ENCODE measurements at places on chromosomes 3 and 15.
A peak's percentile ranks its signal among the peaks of the same experiment; 100 is the strongest.

DNA sequence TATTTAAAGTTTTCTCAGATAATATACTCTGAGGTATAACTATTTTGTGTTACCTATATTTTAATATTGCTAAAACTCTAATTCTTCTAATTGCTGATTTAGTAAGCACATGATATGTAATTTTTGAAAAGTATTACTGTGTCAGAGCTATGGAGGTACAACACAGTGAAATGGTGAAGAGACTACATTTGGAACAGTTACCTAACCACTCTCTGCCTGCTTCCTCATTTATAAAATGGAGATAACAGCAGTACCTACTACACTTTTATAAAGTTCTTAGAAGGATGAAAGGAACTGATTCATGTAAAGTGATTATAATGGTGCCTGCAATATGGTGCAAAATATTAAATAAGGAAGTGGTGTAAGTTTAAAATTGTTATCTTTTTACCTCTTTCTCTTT lies 16.3 kb upstream of the NEK10 start:
- no peak for DNase-seq

- DNase-seq = no peak
Measured at GRCh38 chr3:12289524-12289923, 654 bp downstream of the PPARG start.

DNA sequence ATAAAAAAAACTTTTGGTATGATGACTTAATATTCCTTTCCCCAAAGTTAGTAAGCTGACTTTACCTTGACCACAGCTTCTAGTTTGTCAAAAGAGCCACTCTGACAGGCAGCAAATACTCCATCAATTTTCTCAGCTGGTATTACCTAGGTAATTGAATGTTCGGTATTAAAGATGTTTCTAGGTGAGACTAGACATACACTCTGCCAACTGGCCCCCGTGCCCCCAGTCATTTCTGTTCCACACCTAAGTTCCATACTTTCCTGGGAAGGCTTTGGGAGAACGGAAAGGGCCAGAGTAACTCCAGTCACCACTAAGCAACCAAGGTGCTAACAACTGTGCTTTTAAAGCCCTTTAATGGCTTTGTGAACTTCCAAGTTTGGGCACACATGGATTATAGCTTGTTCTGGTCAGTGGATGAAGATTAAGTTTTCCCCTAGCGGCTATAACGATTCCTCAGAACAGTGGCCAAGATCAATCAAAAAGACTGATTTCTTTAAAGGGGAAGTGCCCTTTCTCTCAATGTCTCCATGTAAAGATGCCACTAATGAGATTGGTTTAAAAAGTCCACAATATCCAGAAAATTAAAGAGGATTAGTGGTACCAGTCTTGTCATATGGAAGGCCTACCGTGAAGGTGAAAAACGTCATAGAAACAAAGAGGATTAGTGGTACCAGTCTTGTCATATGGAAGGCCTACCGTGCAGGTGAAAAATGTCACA lies 7.0 kb downstream of the EIF4A2 start:
- peak; percentile 61 for DNase-seq

- peak; percentile 37 for DNase-seq
Measured at GRCh38 chr15:40328751-40329150, 5.3 kb downstream of the INAFM2 start.

GRCh38 chr3:140316466-140316865 lies 361.4 kb upstream of the TRIM42 start:
- DNase-seq = no peak

- no peak for DNase-seq
Measured at GRCh38 chr3:186182850-186183249, 74.0 kb upstream of the ETV5 start.

- peak; percentile 28 for DNase-seq
Measured at GRCh38 chr3:113834983-113835382, 3.6 kb upstream of the GRAMD1C start.

- no peak for DNase-seq
Measured at GRCh38 chr15:40125950-40126349, 17.3 kb upstream of the BMF start.

GRCh38 chr3:38834110-38834509 lies 18.1 kb upstream of the SCN10A start:
- peak; percentile 91 for DNase-seq
